AG08396 (cell line): ENCODE measurements at places on chromosomes 4 and X.

DNA sequence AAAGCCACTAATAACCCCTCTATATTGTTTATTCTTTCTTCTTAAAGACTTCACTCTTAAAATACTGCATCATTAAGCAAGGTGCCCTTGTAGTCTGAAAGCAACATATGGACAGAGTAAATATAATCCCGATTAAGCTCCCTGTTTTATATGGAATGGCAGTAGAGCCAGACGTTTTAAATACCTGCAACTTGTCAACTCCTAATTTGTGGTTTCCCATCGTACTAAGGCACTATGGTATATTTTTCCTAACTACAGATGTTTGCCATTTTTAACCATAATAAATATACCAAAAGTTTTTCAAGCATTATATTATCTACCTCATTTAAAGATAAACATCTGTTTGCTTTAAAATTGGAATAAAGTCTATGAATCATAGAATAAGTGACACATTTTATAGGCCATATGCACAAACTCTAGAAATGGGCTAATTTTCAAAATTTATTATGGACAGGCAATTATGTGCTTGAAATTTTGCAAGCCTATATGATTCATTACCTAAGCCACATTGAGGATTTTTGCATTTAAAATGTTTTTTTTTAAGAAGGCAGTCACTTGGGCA lies 194.6 kb downstream of the FRMPD4 start:
- no peak for DNase-seq

- DNase-seq = no peak
These were observed 247.7 kb upstream of the FTHL17 start for GRCh38 chrX:31319586-31319985.

DNA sequence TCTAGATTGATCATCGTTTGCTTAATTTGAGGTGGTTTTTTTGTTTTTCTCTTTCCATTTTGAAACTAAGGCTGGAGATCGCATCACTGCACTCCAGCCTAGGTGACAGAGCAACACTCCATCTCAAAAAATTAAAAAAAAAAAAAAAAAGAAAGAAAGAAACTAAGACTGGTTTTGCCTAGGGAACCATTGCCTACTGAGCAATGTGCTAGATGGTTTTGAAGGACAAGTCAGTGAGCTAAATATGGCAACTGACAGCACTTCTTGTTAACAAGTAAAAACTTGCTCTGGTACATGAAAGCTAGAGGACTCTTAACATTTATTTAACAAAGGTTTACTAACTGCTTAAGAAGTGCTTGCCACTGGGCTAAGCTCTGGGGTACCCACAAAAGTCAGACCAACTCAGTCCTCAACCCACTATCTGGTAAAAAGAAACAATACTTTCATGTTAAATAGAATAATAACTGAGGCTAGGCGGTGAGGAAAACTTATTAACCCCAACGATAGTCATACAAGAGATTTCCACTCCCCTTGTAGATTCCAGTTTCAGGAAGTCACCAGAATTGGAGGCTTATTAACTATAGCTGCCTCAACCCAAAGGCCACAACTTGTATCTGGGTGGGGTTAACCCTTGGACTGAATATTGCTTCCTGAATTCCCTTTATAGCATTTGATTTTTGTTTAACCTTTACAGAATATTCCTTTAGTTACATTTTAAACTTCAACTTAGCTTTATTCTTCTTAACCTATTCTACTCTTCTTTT lies 111.6 kb downstream of the FRYL start:
- DNase-seq = no peak

DNA sequence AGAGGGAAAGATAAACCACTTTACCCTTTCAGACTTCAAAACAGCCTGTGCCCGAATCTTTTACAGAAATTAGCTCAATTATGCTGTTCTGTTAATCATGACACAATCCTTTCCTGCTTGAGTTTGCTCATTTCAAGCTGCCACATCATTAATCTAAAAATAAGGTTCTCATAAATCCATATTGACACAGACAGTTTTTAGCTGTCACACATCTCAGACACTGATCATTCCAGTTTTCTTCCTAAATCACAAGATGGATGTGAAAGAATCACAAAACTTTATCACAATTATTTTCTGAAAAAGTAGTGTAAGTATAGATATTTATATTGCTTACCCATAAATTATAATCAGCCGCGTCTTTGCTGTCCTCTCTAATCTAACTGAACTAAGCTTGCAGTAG lies 27.9 kb upstream of the AMELX start:
- DNase-seq = no peak

- peak; percentile 41 for DNase-seq
These were observed 98.8 kb upstream of the IQCM start for GRCh38 chr4:149914119-149915115.

GRCh38 chr4:24428850-24429249 lies 155.5 kb downstream of the DHX15 start:
- no peak for DNase-seq

- no peak for DNase-seq
These were observed 4.2 kb upstream of the DUSP9 start for GRCh38 chrX:153642655-153643430.
